ENCODE measurements at places on chromosomes 16 and 17. TPM values are rescaled to one million over a fixed set of nuclear protein-coding genes. Genes with fewer than 3 reads are reported as not detected.

The KCTD19 gene
- total RNA-seq, result 0.25 TPM

The TMEM114 gene
- total RNA-seq, result not detected

The PLA2G15 gene
- total RNA-seq, result 8.6 TPM

The CACNG3 gene
- total RNA-seq, result not detected

The HS3ST3A1 gene
- total RNA-seq, result 12.0 TPM

The MYL4 gene
- total RNA-seq, result 183 TPM

The SSTR5 gene
- not detected for total RNA-seq

The GCGR gene
- not detected for total RNA-seq

The CCL7 gene
- not detected for total RNA-seq

The NETO2 gene
- 19.0 TPM for total RNA-seq

The MAP3K14 gene
- total RNA-seq, result 8.7 TPM

The TPSB2 gene
- total RNA-seq, result 0.18 TPM

The HOXB9 gene
- total RNA-seq, result 146 TPM
